Stimulated activated CD8-positive, alpha-beta memory T cell treated with anti-CD3 and anti-CD28 coated beads, Interleukin-2, amount 100 ng/mL, for 1 hour (primary cell): ENCODE measurements at places on chromosomes 2 and 18.

DNA sequence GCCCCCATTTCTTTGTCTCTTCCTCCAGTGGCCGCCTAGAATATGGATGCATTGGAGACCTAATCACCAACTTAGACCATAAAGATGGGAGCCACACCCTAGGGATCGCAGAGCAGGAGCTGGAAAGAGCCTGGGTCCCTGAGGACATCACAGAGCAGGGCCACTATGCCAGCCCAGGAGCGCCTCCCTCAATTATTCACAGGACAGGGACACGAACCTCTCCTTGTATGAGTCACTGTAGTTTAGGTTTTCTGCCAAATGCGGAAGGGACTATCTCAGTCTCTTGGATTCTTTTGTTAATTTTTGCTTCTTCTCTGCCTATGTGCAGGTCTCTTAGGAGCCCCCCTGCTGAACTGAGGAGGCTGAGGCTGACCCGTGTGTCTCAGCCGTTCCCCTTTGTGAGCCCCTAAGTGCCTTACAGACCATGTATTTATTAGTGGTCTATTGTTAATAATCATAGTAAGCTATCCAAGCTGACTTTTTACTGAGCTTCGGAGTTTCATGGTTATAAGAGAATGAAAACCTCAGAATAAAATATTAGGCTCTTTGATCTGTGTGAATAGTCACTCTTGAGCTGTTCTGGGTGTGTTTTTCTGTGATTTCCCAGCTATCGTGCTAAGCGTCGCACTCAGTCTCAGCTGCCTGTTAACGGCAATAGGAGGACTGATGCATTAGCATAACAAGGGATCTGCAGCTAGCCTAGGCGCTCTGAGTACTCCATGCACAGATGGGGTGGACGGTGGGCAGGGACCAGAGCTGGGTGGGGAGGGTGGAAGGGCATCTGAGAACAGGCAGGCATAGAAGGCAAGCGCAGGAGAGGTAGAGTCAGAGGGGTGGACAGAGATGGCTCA is 12.7 kb upstream of the PTPN4 start:
- no peak for DNase-seq

GRCh38 chr2:241906826-241907570 is 37.5 kb downstream of the RTP5 start:
- no peak for DNase-seq

DNA sequence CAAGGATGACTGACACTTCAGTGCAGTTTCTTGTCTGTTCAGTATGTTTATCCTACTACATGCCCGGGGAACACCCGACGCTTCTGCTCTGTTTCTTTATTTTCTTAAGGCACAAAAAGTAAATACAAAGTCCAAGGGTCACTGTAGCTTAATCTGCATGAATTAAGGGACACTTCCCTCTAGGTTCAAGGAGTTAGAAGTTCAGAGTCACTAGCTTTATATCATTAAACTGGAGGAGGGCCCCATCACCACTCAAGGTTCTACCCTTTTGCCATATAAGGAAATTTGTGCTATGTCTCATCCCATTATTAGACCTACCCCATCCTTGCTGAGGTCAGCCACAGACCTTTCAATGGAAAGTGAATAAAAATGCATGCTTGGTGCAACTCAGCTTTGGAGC is 27.6 kb upstream of the RMDN2 start:
- no peak for DNase-seq

DNA sequence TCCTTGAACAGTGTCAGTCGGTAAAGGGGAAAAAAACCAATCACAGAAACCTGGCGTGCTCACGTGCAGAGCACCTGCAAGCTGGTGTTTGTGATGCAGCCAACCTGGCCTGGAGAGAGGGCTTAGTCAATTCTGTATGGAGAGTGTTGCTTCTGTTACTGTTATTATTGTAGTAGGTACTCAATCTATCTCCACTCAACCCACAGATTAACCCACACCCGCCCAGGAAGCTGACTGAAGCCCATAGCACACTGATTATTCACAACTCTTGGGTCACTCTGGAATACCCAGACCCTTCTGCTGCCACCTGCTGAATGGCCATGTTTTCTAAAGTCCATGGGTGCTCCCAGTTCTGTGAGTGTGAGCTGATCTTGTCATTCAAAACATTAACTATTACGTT is 53.9 kb downstream of the TNFRSF11A start:
- DNase-seq: no peak

DNA sequence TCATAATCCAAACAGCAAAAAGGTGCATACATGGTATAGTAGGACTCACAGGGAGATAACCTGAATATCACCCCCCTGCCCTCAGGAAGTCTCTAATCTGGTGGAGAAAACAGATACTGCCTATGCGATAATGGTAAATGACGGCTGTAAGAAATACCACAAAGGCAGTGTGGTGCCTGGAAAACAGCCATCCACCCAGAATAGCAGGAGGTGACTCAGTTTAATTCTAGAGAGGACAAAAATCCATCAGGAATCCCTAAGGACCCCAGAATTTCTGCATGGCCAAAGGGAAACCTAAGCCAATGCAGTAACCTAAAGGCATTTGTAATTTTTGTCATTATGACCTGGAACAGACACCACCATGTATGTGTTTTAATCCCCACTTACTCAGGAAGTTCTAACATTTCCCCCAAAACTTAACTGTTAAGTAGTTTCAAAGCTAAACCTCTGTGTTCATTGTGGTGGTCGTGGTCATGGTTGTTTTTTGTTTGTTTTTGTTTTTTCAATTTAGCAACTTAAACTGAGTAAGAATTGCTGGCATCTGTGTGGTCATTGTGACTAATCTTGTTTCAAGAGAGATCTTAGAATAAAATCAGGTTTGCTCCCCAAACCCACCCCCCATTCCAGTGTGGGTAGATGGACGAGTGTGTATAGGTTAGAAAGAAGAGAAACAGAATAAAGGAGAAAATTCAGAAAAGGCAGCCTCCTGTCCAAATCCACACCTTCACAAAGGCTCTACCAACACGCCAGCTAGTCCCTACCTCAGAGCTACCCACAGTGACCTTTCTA is 121.5 kb upstream of the CDCA7 start:
- no peak for DNase-seq

DNA sequence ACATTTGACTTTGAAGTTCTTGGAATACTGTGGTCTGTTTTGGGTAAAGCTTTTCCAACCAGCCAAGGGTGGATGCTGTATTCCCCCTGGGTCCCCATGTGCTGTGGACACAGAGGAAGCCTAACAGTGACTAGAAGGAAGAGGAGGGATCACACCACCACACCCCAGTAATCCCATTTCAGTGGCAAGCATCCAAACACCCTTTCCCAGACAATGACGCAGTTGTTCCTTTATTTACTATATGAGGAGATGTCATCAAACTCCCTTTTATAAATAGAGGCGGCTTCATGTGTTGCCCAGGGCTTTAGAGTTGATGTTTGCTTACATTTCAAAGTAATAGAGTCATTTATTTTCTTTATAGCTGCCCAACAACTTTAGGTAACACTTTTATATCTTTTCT is 959.4 kb upstream of the GYPC start:
- no peak for DNase-seq

- no peak for DNase-seq
These were observed 528.9 kb downstream of the RIT2 start for GRCh38 chr18:42586601-42587000.

DNA sequence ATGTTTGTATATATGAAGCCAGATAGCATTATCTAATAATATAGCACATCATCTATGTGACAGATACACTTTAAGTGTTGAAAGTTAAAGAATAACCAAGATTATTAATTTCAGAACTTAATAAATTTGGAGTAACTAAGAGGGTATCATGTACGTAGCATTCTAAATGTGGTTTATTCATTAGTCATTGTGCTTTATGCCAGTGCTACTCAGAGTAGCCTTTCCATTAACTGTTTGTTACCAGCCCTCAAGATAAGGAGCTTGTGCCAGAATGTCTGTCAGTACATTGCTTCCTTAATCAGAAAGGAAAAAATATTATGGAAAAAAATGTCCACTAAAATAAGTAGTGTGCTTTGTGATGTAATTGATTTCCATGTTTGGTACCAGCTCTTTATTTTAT is 94.9 kb upstream of the TWSG1 start:
- no peak for DNase-seq

- DNase-seq: no peak
These were observed 50.4 kb upstream of the SELENOI start for GRCh38 chr2:26295511-26295910.

DNA sequence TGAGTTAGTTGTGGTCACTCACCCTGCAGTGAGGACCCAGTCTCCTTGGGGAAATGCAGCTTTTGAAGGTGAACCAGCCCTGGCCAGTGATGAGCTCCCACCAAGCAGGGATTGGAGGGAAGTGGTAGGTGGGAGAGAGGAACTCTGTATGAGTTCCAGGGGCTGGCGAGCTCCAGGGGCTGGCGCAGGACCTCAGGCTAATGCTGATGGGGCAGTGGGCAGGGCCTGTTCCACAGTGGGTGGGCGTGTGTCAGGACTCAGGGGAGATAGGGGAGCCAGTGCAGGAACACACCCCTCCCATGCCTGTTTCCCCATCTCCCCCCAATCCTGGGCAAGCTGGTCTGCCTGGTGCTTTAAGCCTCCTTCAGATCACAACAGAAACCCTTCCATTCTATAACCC is 208.4 kb downstream of the DYSF start:
- DNase-seq: no peak

- DNase-seq: no peak
These were observed 33.5 kb upstream of the ATG16L1 start for GRCh38 chr2:233217892-233218377.
